ENCODE measurements at places on chromosomes 5 and 9.

- DNase-seq, result peak; percentile 14
Measured at GRCh38 chr9:110579034-110579861, at the start of gene SVEP1. SVEP1 (minus strand) TSS chr9:110579741; CDS start chr9:110579543, 198 bp downstream.

DNA sequence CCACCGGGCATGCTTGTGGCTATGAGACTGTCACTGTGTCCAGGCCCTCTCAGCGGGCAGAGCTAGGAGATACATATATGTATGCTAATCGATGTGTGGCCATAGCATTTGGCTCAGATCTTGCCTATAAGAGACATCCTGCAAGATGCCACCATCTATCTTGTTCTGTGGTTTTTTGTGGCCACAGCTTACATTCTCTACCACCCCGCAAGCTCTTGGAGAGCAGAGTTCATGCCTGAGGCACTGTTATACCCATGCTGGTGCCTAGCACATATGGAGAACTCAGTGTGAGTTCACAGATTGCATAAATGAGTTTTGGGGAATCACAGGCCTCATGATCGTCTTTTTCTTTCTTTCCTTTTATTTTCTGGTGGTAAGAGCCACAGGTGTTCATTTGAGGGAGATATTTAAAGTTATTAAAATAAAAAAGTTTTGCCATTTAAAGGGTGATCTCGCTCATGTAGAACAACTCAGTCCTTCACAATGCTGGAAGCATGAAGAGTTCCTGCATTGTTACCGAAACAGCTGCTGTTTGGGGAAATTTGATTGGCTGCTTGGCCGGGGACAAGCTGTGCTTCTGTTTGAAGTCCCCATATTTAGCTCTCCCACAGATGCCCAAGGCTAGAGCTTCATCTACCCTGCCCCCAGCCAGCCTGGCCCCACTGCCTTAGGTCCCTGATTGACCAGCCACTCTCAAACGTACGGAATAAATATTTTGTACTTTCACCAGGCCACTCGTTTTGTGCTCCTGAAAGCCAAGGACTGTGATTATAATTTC is 169.2 kb upstream of the MAP1B start:
- DNase-seq, result no peak

GRCh38 chr9:137294091-137294680 is 7.9 kb downstream of the NRARP start:
- DNase-seq, result no peak

- no peak for DNase-seq
Measured at GRCh38 chr9:115191667-115192066, 73.7 kb upstream of the TNC start.

- no peak for DNase-seq
Measured at GRCh38 chr9:129486756-129487657, 133.9 kb downstream of the C9orf50 start.

DNA sequence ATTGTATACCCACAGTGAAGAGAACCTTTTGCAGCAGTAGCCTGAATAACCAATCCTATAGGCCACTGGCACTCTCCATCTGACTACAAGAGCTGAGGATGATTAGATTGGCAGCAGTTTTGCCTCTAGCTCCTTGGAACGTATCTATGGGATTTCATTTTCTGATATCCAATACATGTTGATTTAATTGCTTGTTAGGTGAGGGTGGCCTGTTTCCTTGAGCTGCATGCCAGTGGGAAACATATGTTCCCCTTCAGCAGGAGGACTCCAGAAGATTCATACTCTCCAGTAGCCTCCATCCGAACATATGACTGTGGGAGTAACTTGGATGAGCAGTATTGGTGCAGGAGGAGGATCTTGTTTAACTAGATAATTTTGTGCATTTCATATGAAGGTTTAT is 51.5 kb downstream of the GCNT1 start:
- DNase-seq, result no peak

DNA sequence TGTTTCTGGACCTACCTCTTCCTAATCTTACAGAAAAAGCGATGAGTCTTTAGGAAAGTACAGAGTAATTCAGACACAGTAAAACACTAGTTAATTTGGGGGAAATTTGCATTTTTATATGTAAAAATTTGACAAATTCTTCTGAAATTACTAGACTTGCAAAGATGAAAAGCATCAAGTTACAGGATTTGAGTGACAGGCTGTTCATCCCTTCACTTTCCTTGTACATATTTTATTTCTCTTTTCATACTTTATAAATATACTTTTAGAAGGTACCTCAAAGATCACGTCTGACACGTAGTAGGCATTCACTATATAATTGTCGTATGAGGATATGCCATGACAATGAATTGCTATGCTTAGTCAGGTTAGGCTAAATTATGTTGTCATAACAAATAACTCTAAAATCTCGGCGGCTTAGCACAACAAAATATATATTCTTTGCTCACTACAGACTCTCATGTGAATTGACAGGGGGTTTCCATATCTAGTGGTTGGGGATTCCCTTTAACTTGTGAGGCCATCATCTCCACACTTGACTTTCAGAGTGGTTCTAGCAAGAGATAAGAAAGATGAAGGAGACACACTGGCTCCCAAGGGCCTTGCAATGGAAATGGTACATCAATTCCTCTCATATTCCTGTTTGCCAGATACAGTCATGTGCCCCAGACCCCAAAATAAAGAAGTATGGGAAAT is 154.1 kb upstream of the TUT7 start:
- DNase-seq, result no peak

DNA sequence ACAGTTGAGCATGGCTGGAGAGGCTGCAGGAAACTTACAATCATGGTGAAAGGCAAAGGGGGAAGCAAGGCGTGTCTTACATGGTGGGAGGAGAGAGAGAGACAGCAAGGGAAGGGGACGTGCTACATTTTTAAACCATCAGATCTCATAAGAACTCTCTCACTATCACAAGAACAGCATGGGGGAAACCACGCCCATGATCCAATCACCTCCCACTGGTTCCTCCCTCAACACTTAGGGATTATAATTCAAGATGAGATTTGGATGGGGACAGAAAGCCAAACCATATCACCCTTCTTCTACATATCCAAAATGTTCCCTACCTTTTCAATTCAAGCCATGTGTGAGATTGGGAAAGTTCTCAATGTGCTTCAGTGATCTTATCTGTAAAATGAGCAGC is 22.9 kb upstream of the GLRX start:
- DNase-seq, result no peak

DNA sequence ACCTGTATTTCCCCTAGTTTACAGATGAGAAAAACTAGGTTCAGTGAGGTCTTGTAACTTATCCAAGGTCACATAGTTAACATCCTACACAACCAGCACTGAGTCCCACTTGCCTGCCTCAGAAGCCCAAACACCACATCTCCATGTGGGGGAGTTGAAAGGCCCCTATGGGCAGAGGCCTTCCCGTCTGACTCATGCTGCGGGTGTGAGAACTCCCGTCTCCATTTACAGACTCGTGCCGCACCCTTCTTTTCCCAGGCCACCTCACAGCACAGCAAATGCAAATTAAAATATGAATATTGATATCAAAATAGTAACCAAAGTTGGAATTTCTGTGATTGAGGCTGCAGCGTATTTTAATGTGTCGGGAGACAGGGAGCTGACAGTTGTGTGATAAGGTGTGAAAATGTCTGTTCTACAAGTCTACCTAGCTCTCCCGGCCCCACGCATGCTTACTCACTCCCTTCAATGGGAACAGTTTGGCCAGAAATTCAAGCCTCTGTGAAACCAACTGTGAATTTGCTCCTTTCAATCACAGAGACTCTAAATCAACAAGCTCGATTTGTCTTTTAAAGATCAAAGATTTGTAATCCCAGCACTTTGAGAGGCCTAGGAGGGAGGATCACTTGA is 90.1 kb downstream of the CRB2 start:
- DNase-seq, result no peak

- DNase-seq, result no peak
Measured at GRCh38 chr9:122125509-122126330, 32.6 kb upstream of the TTLL11 start.

DNA sequence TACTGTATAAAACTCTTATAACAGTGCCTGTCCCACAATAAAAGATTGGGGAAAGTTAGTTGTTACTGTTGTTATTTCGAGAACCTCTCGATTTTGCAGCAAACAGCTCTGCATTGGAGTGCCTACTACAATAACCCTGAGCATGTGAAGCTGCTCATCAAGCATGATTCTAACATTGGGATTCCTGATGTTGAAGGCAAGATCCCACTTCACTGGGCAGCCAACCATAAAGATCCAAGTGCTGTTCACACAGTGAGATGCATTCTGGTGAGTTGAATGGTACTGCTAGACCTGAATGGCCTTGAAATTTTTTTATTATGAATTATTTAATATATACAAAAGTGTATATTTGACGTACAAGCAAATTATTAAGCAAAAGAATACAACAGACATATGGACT is 123.2 kb downstream of the TEX10 start:
- DNase-seq, result no peak

GRCh38 chr5:132025403-132025971 is 14.0 kb upstream of the ACSL6 start:
- no peak for DNase-seq

DNA sequence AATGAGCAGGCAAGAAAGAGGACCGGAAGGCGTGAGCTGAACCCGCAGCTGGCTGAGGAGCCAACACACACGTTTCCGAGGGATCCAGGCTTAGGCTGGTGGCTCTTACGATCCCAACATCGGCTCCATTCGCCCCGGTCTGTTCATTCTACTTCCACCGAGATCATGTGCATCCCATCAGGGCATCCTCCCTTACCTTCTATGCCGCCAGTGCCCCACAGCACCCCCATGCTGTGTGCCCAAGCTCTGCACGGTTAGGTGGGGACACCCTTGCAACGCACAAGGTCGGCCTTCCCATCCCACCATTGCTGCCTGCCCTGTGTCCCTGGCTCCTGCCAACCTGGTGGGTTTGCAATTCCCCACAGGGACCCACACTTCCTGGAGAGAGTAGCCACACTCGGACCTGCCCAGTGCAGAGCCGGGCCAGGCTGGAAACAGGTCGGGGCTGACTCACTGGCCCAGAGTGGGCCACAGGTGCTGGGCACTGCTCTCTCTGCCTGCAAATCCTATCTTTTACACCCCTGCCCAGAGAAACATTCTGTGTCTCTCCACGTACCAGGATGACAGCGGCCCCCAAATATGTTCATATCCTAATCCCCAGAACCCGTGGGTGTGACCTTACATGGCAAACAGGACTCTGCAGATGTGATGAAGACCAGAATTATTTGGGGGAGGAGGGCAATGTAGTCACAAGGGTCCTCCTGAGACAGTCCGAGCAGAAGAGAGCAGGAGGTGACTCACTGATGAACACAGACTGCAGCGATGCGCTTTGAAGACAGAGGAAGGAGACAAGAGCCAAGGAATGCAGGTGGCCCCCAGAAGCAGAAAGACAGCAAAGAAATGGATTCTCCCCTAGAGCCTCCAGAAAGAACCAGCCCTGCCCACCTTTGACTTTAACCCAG is 182.2 kb downstream of the AUH start:
- DNase-seq, result no peak

- DNase-seq, result no peak
Measured at GRCh38 chr5:1111241-1111726, 579 bp downstream of the SLC12A7 start.

DNA sequence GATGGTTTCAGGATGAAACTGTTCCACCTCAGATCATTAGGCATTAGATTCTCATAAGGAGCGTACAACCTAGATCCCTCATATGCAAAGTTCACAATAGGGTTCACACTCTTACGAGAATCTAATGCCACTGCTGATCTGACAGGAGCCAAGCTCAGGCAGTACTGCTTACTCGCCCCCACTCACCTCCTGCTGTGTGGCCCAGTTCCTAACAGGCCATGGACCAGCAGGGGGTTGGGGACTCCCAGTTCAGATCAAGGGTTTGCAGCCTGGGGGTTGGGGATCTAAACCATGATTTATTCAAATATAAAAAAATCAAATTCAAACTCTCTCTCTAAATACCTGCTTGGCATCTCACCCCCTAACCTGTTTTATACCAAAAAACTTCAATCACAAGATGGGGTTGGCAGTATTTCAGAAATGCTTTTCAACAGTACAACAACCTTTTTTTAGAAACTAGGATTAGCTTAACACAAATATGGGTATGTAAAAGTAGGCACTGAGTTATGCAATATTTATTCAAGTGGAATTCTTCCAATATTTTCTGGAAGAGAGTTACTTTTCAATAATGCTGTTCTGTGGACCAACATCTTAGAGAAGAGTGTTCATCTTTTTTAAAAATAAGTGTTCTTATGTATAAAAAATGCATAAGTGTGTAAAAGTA is 30.1 kb upstream of the SLC12A2 start:
- no peak for DNase-seq

GRCh38 chr5:68894673-68895072 is 199.1 kb upstream of the SLC30A5 start:
- no peak for DNase-seq

DNA sequence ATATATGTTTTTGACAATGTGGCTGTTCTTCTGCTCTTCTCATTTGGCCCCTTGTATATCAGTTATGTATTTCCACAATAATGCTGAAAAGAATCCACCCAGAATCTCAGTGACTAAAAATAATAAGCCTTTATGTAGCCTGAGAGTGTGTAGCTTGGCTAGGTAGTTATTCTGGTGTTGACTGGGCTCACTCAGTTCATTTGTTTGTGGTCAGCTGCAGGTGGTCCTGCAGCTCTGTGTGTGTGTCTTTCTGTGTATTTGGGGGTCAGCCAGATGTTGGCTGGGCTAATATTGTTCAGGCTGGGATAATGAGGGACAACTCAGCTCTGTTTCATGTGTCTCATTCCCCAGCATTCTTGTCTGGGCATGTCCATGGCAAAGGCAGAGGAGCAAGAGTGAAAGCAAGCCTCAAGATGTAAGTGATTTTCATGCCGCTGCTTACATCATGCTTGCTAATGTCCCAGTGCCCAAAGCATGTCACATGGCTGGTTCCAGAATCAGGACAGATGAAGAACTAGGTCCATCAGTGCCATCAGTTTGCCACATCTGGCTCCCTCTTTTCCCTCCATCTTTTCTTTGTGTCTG is 162.8 kb downstream of the KCTD16 start:
- DNase-seq, result no peak

DNA sequence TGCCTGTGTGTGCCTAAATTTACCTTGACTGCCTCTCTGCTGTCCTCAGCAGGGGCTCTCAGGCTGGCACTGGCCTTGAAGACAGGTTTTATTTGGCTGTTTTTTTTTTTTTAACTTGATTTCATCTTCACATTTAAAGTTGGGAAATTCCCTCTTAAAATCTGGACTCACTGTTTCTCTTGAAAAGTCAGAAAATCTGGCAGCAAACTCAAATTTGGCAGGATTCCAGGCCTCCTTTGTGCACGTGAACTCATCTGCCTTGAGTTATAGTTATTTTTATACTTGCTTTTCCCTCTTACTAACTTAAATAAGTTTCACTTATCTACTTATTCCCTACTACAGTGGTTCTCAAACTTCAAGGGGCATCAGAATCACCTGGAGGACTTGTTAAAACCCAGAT is 118.4 kb upstream of the MAP3K1 start:
- no peak for DNase-seq

DNA sequence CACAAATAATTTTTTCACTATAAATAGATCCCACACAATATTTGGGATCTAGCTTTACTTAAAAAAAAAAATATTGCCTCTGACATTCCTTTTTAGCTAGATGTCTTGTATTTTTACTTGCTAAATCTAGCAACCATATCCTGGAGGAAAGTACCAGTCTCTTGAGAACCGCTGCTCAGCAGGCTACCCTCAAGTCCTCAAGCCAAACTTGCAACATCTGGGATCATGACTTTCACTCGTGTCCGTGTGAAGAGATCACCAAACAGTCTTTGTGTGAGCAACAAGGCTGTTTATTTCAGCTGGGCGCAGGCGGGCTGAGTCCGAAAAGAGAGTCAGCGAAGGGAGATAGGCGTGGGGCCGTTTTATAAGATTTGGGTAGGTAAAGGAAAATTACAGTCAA is 180.3 kb upstream of the FER start:
- no peak for DNase-seq
